Kidney glomerular epithelial cell (primary cell): ENCODE measurements at places on chromosomes 7 and 10.

DNA sequence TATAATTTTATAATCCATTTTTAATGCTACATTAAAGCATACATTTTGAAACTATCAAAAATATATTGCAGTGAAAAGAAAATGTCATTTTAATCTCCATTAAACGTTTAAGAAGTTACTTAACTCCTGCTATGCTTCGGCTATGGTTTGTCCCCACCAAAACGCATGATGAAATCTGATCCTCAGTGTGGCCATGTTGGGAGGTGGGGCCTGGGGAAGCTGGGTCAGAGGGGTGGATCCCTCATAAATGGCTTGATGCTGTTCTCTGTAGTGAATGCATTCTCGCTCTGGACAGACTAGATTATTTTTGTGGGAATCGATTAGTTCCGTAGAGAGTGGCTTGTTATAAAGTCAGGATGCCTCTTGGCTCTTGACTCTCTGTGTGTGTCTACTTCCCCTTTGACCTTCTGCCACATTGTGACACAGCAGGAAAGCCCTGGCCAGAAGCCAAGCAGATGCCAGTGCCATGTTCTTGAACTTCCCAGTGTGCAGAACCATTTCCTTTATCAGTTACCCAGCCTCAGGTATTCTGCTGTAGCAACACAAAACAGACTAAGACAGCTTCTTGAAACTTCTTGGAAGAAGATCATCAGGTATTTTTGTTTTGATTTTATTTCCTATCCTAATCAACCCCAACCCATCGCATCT is 77.8 kb downstream of the TCERG1L start:
- DNase-seq = no peak

DNA sequence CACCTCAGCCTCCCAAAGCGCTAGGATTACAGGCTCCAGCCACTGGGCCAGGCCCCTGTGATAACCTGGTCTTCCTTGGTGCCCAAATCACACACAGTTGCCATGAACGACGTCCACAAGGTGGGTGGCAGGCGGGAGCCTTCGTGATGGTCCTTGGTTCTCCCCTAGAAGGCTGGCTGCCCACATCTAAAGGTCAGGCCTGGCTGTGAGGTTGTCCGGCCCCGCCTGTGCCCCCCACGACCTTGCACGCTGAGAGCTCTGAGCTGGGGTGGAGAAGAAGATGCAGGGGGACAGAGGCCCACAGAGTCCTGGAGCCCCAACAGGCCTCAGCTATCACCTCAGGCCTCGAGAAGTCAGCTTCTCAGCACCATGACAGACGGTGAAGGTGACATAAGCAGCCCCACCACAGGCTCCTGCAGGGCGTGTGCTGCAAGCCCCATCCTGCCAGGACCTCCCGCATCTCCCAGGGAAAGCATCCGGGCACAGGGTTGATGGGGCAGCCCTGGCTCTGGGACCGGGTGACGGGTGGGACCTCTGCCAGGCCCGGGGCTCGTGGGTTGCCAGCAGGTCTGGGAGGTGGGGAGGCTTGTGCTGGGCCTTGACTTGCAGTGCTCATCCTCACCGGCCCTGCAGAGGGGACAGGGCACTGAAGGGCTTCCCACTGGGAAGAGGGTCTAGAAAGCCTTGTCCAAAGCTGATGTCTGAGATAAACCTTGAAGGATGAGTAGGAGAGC is 217.4 kb downstream of the WDR37 start:
- no peak for DNase-seq

DNA sequence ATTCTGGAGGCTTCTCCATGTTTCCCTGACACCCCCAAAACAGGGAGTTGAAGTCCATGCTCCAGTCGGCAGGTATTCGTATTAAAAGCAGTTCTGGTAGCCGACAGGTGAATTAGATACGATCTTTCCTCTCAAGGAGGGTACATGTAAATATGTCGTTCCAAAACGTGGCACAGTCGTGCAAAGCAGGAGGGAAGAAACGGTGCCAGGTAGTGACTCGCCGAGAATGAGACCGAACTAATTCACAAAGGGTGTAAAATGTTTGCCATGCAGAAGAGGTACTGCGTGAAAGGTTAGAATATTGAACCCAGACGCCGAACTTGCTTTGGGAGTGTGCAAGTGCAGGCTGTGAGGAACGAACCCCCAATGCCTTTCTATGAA is 483 bp downstream of the EDRF1 start:
- DNase-seq = peak; percentile 55

GRCh38 chr7:66323114-66323796 is 118.1 kb downstream of the TPST1 start:
- DNase-seq = no peak

DNA sequence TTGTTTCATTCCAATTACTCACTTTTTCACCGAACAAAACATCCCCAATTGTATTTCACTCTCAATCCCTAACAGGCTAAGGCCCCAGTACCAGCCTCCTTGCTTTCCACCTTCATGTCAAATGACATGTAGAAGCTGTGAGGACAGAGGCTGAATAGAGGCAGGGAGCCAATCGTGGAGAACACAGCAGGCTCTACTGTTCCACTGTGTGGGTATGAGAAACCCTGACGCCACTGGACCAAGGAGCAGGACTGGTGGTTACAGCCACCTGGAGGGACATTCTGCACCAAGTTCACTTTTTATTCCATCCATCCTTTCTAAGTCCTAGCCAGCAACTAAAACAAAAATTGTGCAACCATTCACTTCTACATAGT is 502.8 kb downstream of the SORCS1 start:
- DNase-seq = no peak

GRCh38 chr7:25240896-25241295 is 12.6 kb upstream of the NPVF start:
- DNase-seq = no peak
